ENCODE measurements at places on chromosomes 2 and 18.

- DNase-seq: no peak
Observed at GRCh38 chr2:24899361-24899910, 20.6 kb downstream of the ADCY3 start.

GRCh38 chr2:168529054-168529833 lies 73.2 kb downstream of the CERS6 start:
- DNase-seq: no peak

DNA sequence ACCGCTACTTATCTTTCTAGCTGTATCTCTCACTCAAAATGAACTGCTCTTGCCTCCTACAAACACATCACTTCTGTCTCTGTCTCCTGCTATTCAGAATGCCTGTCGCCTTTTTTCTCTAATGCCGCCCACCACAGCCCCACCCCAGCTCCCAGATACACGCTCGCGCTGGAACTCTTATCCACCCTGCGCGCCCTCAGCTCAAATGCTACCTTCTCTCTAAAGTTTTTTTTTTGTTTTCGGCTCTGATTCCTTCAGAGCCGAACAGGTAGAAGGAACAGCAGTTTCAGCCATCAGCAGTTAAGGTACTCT lies 3.9 kb upstream of the SOS1 start:
- DNase-seq: no peak

DNA sequence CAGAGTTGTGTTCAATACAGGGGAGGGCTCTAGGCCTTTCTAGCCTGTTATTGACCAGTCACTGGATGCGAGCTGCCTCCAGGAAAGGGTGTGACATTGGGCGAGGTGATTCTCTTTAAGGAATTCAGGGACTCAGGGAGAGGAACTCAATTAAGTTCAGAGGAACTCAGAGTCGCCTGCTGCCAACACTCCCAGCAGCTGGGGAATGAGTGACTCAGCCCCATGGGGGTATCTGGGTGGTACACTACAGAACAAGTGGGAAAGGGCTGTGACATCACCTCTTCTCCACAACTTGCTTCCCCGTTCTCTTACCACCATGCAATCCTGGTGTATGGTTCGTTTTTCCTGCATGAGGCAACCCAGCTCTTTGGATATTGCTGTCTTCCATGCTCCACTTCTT lies 50.4 kb upstream of the CYRIA start:
- DNase-seq: no peak

DNA sequence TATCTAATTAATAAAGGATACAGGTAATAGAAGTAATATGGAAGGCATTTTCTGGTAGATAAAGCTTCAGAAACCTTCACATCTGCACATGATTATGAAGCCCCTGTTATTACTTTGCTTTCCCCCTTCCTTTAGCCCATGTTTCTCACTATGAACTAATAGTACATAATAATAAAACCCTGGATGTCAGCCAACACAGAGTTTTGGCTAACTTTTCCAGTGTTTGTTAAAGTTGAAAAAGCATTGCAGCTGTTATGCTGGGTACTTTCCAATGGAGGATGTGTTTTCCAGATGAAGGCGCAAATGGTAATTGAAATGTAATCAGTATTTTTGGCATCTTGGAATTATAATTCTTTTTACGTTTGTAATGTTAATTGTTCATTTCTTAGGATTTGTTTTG lies 43.5 kb downstream of the SPTBN1 start:
- no peak for DNase-seq

DNA sequence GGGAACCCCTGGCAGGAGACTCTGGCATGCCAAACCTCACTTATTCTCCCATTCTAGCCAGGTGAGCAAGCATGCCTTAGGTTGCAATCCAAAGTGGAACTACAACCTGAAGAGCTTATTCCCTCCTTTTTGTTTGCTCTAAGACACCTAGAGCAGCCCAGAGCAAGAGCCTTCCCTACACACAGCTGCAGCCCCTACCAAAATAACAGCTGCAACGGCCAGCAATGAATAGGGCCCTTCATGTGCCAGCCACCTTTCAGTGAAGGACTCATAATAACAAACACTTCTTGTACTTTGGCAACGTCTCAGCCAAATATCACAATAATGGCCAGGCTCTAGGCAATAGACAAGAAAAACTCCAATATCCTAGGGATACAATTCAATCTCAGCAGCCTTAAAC lies 178.7 kb downstream of the ALK start:
- no peak for DNase-seq

- DNase-seq: no peak
Observed at GRCh38 chr18:77777163-77777562, 527.5 kb downstream of the GALR1 start.

DNA sequence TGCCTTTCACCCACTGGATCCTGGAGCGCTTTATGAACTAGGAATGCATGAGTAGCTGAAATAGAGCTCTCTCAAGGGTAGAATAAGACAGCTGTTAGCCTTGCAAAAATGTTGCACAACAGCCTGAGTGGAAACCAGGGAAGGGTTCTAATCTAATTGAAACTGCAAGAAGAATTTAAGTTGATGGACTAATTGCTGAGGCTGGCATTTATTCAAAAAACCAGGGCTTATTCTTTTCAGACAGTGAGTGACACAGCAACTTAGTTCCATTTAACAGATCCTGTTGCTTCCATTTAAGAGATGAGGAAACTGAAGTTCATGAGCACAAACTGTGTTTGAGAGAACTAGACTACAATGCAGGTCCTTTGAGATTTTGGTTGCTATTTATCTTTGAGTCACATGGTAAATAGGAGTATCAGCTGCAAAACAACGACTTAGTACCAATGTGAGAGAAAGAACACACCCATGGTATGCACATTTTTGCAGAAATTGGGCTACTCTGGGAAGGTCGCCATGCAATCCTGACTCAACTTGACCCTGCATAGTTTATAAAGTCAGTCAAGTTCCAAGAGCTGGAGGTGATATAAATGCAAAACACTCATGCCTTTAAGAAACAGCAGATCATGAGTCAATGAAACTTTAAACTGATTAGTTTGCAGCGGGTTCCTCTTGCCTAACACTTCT lies 76.4 kb upstream of the PARD3B start:
- no peak for DNase-seq

GRCh38 chr2:73981081-73982001 lies 3.4 kb upstream of the TET3 start:
- no peak for DNase-seq
